ENCODE measurements at places on chromosomes 5 and 9.

- no peak for DNase-seq
Measured at GRCh38 chr9:124521142-124521541, 13.9 kb upstream of the NR5A1 start.

- no peak for DNase-seq
Measured at GRCh38 chr5:77300451-77300850, 90.0 kb downstream of the PDE8B start.

DNA sequence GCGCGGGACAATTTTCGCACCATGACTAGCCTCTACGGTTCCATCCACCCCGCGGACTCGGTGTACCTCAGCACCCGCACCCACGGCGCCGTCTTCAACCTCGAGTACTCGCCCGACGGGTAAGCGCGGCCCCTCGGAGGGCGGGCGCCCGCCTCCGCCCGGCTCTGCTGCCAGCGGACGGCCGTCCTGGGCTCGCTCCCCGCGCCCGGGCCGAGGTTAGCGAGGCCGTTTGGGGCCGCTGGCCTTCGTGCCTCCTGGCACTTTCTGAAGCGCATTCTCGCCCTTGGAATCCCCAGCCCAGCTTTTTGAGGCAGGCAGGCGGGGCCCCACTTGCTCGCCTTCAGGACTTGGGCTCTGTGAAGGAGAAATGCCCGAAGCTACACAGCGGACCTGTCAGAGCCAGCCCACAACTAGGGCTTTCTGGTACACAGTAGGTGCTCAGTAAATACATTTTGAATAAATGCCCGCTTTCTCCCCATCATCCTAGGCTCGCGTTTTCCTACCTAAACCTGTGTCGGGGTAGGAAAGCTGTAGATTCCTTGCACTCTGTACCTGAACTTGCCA lies 772 bp downstream of the DCAF10 start:
- no peak for DNase-seq

- DNase-seq: no peak
Measured at GRCh38 chr5:180179442-180180420, 29.3 kb downstream of the RASGEF1C start.

DNA sequence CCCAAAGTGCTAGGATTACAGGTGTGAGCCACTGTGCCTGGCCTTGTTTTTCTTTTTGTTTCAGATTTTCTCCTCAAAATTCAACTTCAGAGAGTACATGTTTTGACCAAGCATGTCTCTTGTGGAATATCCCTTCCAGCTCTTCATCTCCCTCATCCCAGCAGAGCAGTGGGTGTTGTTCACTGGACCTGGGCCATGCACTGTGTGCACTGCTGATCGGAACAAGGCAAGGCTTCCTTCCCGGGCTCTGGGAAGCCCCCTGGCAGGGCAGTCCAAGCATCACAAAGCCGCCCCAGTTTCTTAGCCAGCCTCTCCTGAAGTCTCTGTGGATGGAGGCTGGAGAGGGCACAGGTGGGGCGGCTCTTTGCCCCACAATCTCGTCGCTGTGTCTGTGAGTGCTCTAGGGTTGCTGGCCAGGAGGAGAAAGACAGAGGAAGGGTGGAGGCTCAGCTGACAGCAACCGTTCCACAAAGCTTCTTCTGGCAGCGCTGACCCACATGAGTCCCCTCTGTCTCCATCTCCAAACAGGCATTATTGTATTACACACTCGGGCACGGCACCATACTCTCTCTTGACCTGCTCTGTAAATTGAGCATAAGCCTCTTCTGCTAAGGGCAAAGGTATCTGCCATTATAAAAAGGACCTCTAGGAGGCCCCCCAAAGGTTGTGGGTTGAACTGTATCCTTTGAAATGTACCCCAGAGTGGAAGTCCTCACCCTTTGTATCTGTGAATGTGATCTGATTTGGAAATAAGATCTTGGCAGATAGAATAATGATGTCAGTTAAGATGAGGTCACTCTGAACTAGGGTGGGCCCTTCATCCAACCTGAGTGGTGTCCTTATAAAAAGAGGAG lies 89.6 kb downstream of the TARS1 start:
- no peak for DNase-seq

GRCh38 chr5:115549154-115549553 lies 4.6 kb upstream of the FEM1C start:
- no peak for DNase-seq

GRCh38 chr5:131532031-131532640 lies 102.9 kb downstream of the RAPGEF6 start:
- DNase-seq: peak; percentile 45

GRCh38 chr9:133862585-133863256 lies 124.6 kb upstream of the SARDH start:
- DNase-seq: peak; percentile 67

GRCh38 chr9:68651280-68651893 lies 53.7 kb upstream of the PIP5K1B start:
- DNase-seq: no peak

DNA sequence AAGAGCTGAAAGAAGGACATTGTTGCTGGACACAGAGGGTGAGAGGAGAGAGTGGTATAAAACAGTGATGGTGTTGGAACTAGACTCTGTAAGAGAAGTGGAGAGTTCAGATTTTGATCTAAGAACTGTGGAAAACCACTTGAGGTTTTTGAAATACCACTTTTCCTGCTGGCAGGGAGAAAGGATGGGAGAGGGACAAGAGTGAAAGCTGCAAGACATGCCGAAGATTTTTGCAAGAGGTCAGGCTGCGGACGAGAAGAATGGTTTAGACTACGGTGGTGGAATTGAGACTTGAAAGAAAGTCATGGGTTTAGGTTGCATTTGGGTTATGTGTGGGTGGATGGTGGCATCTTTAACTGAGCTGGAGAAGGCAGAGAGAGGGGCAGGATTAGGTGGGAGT lies 202.2 kb upstream of the RPS23 start:
- no peak for DNase-seq

DNA sequence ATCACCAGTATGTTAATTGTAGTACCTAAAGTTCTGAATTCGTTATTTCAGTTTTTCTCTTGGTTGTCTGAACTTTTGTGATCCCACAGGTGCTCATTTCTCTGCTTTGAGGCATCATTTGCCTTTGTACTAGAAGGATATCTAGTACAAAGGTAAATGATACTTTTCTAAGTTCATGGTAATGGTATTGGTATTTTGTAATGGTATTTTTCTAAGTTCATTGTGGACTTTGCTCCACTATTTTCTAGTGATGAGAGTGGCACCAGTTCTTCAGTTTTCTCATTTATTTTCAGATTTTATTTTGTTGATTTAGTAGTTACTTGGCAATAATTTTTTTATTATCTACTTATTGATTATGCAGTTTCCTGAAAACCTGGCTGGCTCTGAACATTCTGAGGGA lies 42.0 kb downstream of the RAB24 start:
- DNase-seq: no peak

GRCh38 chr5:98977723-98978122 lies 48.9 kb upstream of the CHD1 start:
- no peak for DNase-seq

GRCh38 chr9:33294670-33295432 lies 4.5 kb downstream of the NFX1 start:
- DNase-seq: no peak

DNA sequence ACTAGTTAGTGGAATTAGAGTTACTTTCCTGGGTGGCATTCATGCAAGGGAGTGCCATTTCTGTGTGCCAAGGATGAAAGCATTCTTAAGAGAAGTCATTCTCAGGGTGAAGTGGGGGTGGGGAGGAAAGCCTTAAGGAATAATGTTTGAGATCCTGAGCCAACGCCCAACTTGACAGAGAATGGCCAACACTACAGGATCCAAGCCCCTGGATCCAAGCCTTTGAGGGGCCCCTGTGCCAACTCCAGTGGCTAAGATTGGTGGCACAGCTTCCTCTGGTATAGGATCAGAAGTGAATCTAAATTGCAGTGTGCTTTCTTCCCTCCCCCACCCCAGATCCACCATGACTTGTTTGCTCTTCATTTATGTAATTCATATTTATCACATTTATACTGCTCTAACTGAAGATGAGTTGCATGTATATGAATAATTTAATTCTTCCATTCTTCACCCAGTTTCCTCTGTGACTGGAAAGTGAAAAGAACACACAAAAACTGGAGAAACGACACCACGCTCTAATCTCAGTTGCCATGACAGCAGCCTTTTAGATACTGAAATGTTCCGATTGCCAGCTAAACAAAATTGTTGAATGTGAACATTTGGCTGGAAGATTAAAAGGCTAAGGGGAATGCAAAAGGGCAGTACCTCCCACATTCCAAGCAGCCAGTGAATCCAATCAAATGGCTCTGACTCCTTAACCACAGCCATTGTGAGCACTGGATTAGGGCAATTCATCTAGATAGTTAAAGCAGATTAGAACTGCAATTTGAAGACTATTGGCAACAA lies 4.5 kb downstream of the ZNF608 start:
- peak; percentile 55 for DNase-seq

DNA sequence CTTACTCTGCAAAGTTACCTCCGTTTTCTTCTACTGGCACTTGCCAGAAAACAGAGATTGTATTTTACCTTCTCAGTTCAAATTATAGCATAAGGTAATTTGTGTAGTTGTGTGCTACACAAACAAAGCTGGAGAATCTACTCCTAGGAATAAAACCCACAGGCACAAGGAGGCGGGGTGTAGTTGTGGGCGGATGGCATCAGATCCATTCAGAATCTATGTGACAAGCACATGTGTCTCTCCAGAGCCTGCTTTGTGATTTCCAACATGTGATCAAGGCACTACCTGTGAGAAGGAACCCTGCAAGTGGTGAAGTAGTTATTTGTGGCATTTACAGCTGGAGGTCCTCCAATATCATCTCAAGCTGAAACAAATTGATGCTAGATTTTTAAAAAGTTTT lies 39.0 kb downstream of the GAS1 start:
- DNase-seq: no peak

- DNase-seq: no peak
Measured at GRCh38 chr5:73558950-73559349, 6.5 kb downstream of the ANKRA2 start.

GRCh38 chr9:99336531-99336930 lies 114.4 kb downstream of the SEC61B start:
- DNase-seq: no peak

DNA sequence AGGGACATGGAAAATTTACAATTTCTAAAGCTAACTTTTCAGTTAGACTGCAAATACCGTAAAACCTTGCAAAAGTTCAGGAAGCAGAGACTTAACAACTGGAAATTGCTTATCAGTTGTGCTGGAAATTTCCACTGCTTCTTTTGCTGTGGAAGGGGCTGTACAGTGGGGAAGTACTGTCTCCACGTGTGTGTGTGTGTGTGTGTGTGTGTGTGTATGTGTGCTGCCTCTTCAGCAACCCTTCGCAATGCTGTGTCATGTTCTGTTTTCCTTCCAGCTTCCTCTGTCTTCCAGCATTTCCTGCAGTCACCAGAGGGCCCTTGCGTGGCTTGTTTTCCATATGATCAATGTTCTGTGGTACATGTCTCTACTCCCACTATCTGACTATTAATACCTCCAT lies 87.5 kb upstream of the RANBP3L start:
- DNase-seq: peak; percentile 62

GRCh38 chr5:30505014-30505886 lies 688.2 kb upstream of the CDH6 start:
- no peak for DNase-seq

- no peak for DNase-seq
Measured at GRCh38 chr5:111432883-111433536, 79.3 kb downstream of the STARD4 start.

DNA sequence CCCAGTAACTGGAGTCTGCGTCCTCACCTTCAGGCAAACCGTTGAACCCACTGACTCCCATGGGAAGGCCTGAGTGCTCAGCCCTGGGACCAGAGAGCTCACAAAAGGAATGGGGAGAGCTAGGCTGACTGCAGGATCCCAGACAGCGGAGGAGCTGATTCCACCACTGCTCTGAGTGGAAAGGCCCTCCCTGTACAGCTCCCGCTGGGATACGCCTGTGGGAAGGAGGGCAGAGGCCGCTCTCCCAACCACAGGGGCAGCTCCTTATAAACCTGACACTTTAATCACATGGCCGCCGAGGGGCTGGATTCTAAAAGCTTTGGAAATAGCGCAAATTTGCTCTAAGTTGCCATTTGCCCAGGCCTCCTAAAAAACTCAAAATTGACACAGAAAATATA lies 37.1 kb downstream of the DBH start:
- DNase-seq: no peak

- no peak for DNase-seq
Measured at GRCh38 chr9:77464661-77465060, 183.5 kb downstream of the GNA14 start.

- peak; percentile 41 for DNase-seq
Measured at GRCh38 chr5:138490648-138491283, 25.5 kb downstream of the EGR1 start.

DNA sequence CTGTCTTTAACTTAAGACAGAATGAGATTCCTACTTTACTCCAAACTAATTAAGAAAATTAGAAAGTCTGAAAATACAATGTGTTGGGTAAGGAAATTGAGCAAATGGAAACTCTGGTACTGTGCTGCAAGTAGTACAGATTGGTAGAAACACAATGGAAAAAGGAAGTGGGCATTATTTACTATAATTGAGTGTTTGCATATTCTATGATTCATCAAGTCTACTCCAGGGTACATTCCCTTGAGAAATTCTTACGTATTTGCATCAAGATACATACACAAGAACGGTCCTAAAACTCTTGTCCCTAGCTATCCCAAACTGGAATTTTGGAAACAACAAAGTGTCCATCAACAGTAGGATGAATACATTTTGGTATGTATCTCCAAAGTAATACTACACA lies 123.5 kb upstream of the TARS1 start:
- no peak for DNase-seq

DNA sequence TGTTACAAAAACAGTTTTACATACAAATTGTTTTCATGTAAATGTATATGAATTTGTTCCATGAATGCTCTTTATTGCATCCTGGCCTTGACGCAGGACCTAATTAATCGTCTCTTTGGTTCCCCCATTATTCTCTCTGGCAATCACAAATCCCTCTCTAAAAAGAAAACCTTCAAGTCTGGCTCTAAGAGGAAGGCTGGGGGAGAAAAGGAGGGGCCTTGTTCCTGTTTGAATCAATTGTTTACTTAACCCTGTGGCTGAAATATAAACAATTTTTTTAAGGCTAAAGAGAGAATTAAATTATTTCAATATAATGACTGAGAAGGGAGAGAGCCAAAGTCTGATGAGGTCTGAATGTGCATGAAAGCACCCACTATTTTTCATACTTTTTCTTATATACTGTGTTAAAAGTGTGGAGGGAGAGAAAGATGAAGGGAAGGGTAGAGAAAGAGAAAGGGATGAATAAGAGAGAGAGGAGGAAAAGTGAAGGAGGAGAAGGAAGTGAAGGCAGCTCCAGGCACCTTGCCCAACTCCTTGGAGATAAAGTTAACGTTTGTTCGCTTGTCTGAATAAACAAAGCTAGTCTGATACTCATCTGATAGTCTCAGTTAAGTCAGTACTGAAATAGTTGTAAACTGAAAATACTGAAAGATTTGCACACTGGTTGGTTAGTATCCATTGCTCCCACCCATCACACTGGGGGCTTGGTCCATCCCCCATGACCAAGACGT lies 116.4 kb upstream of the SPDL1 start:
- DNase-seq: no peak

GRCh38 chr5:154513669-154514084 lies 35.6 kb upstream of the HAND1 start:
- DNase-seq: no peak

- no peak for DNase-seq
Measured at GRCh38 chr9:36149197-36149596, 12.7 kb downstream of the GLIPR2 start.

- no peak for DNase-seq
Measured at GRCh38 chr5:67870662-67871061, 344.9 kb upstream of the PIK3R1 start.
